ENCODE measurements at places on chromosomes 3 and 15. TPM values are rescaled to one million over a fixed set of nuclear protein-coding genes. Genes with fewer than 3 reads are reported as not detected.

- no peak overlapping the region for H3K27ac ChIP-seq
- H3K4me3 ChIP-seq, result no peak overlapping the region
- no peak for DNase-seq
- no peaks in the 10 kb centered on the region for H3K4me1 ChIP-seq
- peaks cover 2% of the 10 kb centered on the region for H3K36me3 ChIP-seq
These were observed 796.1 kb downstream of the TBL1XR1 start for GRCh38 chr3:176401211-176401610.

GRCh38 chr3:8482960-8483665, 18.5 kb upstream of the LMCD1 start:
- DNase-seq, result no peak
- no peaks in the 10 kb centered on the region for H3K36me3 ChIP-seq
- H3K4me3 ChIP-seq, result no peak overlapping the region
- no peak overlapping the region for H3K27ac ChIP-seq

DNA sequence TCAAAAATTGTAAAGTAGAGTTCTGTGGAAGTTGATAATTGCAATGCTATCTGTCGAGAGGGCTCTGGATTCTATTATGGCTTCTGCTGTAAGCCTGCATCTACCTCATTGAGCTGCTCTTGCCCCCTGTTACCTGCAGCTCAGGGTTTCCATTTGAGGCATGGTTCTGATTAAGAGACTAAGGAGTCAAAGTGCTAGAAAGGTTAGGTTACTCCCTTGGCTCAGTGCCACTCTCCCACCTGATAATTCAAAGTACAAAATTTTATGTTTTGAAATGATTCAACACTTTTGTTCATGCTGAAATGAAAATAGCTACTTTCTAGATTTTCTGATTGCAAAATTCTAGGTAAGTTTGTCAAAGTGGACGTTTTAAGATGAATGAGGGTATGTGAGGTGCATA, 220.5 kb upstream of the SATB1 start:
- H3K4me1 ChIP-seq, result peaks cover 93% of the 10 kb centered on the region
- peaks cover 19% of the 10 kb centered on the region for H3K36me3 ChIP-seq
- peak overlapping the region; percentile 99 for H3K27ac ChIP-seq
- peak overlapping the region; percentile 50 for H3K4me3 ChIP-seq

MYO5C gene
- 0.69 TPM for total RNA-seq

Data from activated T-cell treated with anti-CD3 and anti-CD28 coated beads, Interleukin-2, amount 50 U/mL, for 72 hours (primary cell).